Progenitor cell of endocrine pancreas (in vitro differentiated cells): ENCODE measurements at places on chromosomes 12 and 14. TPM values are rescaled to one million over a fixed set of nuclear protein-coding genes. Genes with fewer than 3 reads are reported as not detected.

Gene GRIN2B
- total RNA-seq, result 0.07 TPM in 1 of 2 replicates, not detected in the other

Gene TEX52
- not detected in 2 replicates for total RNA-seq

Gene MMP14
- total RNA-seq, result 198 and 209 TPM in 2 replicates

Gene TAS2R30
- 5.6 and 6.3 TPM in 2 replicates for total RNA-seq

Gene KLRC3
- total RNA-seq, result not detected in 2 replicates

- DNase-seq, result no peak
Observed at GRCh38 chr12:104519190-104520019, 62.7 kb downstream of the CHST11 start.

DNA sequence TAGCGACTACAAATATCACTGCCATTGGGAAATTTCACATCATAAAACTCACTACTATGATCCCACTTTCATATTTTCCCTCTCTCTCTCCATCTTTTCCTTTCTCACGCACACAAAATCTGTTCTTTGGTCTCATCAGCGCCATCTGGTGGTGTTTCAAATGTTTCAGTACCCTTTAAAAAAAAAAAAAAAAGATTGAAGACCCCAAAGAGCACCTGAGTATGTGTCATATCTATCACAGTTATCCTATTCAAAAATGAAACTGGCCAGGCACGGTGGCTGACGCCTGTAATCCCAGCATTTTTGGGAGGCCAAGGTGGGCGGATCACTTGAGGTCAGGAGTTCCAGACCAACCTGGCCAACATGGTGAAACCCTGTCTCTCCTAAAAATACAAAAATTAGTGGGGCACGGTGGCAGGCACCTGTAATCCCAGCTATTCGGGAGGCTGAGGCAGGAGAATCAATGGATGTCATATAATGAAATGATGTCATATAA, 72.4 kb downstream of the TTC9 start:
- peak; percentile 34 for DNase-seq

- no peak for DNase-seq
Observed at GRCh38 chr14:71261206-71261605, 353.9 kb downstream of the PCNX1 start.

DNA sequence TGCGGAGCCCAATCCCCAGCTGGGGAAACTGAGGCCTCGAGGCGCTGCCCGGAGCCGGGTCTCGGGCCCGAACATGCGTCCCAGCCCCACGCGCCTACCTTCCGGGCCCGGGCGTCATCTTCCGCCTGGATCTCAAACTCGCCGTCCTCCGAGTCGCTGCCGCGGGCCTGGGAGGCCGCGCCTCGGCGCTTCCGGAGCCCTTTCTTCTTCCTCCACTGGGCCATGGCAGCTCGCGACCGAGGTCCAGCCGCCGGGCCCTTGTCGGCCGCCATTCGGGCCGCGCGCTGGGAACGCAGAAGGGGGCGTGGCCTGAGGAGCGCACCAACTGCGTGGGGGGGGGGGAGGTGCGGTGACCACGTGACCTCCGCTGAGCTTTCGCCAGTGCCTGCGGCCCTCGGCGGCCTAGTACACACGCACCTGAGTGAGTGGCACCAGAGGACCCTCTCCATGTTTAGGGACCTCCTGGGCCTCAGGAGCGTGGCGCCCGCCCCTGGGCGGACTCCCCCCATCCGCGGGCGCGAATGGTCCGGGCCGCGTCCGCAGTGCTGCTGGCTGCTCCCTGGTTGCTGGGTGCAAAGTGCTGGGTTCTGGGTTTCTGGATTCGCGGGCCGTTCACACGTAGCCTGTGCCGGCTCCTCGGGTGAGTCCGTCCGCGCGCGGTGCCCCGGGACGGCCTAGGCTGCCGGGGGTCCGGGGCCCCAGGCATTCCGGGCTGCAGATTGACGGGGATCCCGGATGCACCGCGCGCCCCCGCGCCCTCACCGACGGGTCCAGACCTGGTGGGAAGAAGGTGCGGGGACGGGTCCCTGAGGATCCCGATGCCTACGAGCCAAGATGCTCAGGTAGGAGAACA, at the start of the genes DDX54 and RITA1:
Gene DDX54, minus strand, starts transcription at position 299 of the 853 bp plus-strand sequence. Its CDS starts 27 bp downstream, at position 272.
Gene RITA1, plus strand, starts transcription at position 542 of the 853 bp plus-strand sequence. CDS start 1,026 bp downstream, outside the sequence.
- DNase-seq, result peak; percentile 84

- no peak for DNase-seq
Observed at GRCh38 chr14:51865953-51866747, 5.7 kb downstream of the GNG2 start.

- DNase-seq, result no peak
Observed at GRCh38 chr12:82942521-82942920, 255.8 kb downstream of the TMTC2 start.

- DNase-seq, result no peak
Observed at GRCh38 chr12:56206452-56207166, 15.1 kb downstream of the RNF41 start.

- DNase-seq, result no peak
Observed at GRCh38 chr12:31850268-31850667, 108.9 kb upstream of the RESF1 start.

GRCh38 chr12:76765598-76765997, 1.7 kb downstream of the ZDHHC17 start:
- no peak for DNase-seq

DNA sequence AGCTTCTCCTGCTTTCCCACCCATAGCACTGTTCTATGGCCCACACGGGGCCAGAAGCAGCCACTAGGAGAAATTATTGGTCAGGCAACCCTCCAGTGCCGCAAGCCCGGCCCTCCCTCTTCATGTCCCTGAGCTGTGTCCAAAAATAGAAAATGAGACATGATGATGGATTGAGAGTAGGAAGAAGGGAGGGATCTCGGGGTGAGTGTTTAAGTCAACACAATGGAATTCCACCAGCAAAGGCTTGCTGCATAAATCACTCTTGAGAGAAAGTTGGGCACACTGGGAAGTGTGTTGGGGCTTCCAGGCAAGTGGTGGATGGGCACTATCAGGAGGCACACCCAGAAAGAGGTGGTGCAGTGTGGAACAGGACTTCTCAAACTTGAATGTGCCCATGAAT, 94.2 kb downstream of the LLPH start:
- no peak for DNase-seq

GRCh38 chr12:87801860-87802720, 227.1 kb downstream of the C12orf50 start:
- no peak for DNase-seq
